ENCODE measurements at places on chromosomes 1 and 21. TPM values are rescaled to one million over a fixed set of nuclear protein-coding genes. Genes with fewer than 3 reads are reported as not detected.

DNA sequence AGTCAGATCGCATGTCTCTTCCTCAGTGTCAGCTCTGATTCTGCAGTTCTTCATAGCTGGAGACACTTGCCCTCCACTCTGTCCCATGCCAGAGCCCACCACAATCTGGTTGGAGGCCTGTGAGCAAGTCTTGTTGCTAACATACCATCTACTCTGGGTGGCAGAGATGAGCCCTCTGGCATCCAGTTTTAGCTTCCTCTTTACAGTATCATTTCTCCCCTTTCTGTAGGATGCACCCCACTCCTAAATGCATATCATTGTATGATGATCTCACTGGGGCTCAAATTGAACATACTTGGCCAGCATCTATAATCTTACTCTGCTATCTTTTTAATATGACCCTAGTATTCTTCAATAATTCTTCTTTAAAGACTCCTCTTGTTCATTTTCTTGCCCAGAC, 16.9 kb downstream of the PCNX2 start:
- no peak for DNase-seq

DNA sequence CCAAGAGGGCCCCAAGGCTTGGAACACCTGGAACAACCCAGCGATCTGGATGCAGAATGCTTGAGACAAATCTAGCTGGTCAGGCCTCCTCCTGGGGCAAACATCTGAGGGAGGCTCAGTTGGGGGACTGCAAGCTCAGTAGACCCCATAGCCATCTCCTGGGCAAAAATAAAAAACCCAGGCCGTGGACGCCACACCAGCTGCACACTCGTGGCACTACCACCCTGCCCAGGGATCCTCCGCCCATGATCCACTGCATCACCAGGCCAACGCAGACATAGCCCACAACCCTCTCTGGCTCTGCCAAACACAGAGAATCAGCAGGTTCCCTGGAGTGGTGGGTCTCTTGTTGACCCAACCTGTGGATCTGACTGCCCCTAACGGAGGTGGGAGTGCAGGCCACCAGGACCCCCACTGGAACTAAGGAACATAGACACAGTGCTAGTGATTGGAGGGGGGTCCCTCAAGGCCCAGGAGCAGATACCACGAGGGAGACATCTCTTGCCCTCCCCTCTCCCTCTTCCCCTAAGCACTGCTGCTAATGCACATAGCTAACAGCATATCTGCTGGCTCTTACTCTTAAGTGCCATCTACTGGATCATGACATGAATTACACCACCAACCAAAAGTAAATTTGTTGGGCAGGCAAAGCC, 147.2 kb downstream of the CHD1L start:
- DNase-seq: peak; percentile 31

DNA sequence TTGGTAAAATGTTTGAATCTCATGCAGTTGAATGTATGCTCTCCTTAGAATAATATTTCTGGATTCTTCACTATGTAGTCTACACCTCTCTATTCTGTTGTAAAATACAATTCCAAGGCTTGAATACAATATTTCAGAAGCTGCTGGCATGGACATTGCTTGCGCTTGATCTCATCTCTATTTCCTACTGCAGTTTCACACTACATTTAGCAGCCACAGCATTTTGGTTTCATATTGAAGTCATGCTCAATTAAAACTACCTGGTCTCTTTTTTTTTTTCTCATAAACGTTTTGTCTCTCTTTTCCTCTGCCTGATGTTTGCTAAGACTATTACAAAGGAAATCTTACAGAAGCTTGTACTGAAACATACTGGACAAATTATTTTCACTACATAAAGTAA, 631.0 kb upstream of the TMPRSS15 start:
- DNase-seq: no peak

DNA sequence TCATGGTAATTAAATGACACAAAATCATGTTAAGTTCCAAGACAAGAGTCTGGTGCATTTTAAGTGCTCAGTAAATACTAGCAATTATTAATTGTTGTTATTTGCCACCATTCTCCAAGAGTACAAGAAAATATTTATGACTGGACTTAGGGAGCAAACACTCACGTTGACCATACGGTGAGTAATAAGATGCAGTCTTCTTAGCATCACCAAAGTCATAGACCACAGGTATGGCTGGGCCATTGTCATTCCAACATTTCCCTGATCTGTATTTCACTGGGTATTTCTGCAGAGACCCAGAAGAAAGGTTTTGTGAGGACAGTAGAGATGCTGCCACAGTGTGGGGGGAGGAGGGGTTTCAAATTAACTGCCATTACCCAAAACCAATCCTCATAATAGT, 4.7 kb downstream of the ITLN2 start:
- DNase-seq: no peak

- DNase-seq: no peak
Measured at GRCh38 chr1:195872376-195872775, 735.9 kb downstream of the KCNT2 start.

DNA sequence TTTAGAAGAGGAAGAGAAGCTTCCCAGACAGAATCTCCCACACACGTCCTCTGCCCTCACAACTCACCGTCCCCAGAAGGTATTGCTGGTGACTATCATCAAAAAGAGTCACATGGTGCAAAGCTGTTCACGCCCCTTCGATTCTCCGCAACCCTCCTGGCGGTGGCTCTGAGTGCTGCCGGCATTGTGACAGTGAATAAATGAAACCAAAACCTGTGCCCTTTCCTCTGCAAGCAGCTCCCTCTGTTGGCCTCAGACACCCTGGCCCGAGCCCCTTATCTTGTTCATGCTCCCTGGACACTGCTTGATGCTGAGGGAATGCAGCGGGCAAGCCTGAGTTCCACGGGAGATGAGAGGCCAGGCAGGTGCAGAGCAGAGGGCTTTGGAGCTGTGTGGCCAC, 510.3 kb downstream of the NPHP4 start:
- DNase-seq: no peak

GRCh38 chr1:171550050-171550449, 64.7 kb downstream of the PRRC2C start:
- DNase-seq: no peak

GRCh38 chr1:221735999-221736398, 5.9 kb downstream of the DUSP10 start:
- DNase-seq: no peak

DNA sequence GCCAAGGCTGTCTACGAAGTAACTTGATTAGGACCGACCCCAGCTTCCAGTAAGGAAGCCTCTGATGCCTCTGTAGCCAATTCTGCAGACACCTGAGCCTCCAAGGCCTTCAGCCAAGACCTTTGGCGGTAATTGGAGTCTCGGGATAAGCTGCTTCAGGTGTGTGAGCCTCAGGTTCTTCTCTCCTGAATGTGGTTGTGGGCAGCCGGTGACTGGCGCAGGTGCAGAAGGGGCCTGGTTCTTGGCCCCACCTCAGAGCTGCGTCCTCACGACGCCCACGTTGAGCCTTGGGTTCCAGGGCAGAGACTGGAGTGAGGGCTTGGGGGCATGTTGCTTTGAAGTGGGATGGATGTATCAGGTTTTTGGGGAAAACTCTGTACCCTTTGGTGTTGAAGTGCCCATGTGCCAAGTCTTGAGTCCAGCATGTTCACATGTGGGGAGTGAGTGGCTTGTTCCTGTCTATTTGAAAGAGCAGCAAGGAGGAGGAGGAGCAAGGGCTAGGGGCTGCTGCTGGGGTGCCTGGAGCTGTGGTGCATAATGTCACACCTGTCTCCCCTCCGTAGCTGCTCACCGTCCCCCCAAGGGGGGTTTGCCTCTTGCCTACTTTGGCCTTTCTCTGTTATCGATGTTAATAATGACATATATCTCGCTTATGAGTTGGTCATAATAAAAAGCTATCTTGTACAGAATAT, 1.4 kb downstream of the PSEN2 start:
- DNase-seq: no peak

SYNJ1 gene
- 6.0 TPM for polyA plus RNA-seq
